ENCODE measurements at places on chromosomes 12 and 14.

DNA sequence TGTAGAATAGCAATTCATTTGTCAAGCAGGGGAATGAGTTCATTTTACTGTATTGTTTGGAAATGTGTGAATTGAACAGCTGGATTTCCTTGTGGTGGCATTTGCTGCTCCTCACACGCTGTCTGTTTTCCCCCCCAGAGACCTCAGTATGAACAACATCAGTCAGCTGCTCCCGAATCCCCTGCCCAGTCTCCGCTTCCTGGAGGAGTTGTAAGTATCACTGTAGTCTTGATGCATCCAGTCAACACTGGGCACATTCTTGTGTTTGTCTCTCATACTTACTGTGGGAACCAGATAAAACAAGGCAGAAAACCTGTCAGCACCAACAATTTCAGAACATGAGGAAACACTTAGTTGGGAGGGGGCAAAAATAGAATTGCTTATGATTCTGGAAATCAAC is 64.9 kb downstream of the LGR5 start:
- DNase-seq = no peak

DNA sequence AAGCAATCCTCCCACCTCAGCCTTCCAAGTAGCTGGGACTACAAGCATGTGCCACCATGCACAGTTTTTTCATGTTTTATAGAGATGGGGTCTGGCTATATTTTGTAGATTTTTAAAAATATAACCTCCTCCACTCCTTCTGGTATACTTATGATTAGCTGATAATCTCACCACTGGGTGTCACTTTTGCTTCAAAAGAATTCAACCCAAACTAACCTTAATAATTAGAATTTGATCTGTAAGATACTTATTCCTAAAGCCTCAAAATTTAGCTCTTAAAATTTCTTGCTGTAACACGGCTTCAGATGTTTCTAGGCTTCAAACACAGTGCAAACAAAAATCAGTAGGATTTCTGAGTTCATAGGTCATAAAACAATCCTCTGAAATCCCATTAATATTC is 130.3 kb downstream of the CEP83 start:
- no peak for DNase-seq

- DNase-seq = no peak
Measured at GRCh38 chr14:89540830-89541470, 123.9 kb upstream of the FOXN3 start.

DNA sequence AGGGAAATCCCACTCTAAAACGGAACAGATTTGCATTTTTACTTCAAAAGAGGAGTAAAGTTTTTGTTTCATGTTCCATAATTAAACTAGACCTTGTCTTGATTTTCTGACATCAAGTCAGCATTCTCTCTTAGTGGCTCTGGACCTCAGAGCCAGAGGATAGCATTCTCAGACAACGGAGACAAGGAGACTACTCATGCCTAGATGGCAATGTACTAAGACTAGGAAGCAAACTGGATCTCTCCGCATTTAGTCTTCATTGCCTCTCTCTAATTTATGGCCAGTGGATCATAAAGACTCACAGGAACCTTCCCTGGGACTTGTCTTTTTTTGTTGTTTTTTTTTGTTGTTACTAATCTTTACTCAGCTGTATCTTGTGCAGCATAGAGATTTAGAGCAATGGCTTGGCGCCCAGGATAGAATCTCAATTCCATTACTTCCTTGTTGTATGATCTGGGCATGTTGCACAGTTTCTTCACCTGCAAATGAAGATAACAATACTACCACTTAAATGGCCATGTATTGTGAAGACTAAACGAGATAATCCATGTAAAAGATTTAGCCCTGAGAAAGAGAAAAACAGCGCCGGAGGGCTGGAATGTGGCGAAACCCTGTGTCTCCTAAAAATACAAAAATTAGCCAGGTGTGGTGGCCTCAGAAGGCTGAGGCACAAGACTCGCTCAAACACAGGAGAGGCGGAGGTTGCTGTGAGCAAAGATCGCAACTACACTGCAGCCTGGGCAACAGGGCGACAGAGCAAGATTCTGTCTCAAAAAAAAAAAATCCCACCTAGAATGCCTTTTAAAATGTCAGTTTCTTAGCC is 4.0 kb upstream of the GEMIN2 start:
- no peak for DNase-seq

GRCh38 chr14:54435500-54435981 is 5.6 kb downstream of the CNIH1 start:
- DNase-seq = no peak

DNA sequence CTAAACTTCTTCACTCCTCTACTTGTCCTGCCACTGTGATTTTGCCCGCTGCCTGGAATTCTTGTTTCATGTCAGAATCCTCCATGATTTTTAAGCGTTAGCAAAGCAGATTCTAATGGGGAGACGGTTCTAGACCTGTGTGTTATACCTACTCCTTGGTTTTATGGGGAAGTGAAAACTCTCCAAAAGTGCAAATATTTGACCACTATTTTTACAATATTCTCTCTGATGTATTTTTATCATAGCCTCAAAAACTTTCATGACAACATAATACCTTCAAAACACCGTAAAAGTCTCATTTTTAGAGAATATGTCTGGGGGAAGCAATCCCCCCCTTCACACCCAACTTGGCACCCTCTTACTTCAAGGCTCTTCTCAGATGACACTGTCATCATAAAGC is 12.9 kb upstream of the KRAS start:
- DNase-seq = no peak

DNA sequence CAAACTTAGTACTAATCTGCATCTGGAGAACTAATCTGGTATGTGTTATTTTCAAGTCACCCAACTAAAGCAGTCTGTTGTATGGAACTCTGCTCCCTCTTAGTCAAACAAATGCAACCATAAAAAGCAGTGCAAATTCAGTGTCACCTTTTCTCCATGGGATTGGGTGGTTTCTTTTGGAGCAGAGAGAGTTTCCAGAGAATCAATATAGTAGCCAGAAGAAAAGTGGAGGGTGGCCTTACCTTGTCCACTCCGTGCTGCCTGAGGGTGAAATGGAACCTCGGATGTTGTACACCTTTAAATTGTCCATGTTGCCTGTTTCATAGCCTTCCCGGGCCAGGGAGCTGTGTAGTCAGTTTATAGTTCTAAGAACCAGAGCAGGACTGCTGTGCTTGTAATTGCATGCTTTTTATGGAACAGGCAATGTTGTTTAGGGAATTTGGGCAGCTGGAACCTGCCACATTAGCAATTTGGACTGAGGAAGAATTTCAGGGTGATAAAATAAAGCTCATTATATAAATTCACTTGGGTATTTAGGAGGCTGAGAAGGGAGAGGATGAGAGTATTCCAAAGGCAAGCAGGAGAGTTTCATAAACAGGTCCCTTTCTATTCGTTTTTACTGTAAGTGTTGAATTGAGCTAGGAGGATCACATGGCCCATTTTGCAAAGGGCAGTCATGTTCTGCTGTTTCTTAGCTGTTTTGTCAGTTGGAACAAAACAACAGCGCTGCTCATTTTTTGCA is 60.5 kb downstream of the CRADD start:
- no peak for DNase-seq

DNA sequence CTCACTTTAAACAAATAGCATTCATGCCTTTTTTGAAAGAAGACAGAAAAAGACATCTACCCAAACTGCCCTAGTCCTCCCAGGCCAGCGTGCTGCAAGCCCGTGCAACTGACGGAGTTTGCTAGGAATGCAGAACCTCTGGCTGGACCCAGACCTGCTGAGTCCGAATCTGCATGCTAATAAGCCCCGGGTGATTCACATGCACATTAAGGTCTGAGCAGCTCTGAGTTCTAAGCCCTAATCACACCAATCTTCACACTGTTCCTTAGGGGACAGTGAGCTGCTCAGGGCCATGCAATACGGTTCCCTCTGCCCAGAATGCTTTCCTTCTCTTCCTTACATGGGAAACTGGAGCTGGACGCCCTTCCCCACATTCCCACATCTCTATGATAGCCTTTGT is 25.2 kb downstream of the HAL start:
- no peak for DNase-seq

GRCh38 chr12:85191-85666 is 18.7 kb downstream of the IQSEC3 start:
- no peak for DNase-seq

GRCh38 chr12:48779869-48780268 is 9.0 kb downstream of the ADCY6 start:
- DNase-seq = no peak

DNA sequence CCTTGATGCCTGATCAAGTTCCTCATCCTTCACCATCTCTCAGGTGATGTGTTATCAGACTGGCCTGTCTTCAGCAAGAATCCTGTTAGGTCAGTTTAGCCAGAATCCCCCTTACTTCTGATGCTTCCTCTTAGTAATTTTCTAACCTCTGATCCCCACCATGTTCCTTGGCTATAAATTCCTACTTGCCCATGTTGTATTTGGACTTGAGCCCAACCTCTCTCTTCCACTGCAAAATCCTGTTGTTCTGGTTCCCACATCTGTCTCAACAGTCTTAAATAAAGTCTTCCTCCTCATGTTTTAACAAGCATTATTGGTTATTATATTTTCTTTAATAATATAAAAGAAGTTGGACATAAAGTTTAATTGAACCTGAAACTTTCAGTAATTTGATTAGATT is 987.8 kb upstream of the USP15 start:
- no peak for DNase-seq

- no peak for DNase-seq
Measured at GRCh38 chr12:94100211-94100627, 48.2 kb upstream of the PLXNC1 start.

- DNase-seq = no peak
Measured at GRCh38 chr12:21710958-21711775, 53.5 kb upstream of the LDHB start.

DNA sequence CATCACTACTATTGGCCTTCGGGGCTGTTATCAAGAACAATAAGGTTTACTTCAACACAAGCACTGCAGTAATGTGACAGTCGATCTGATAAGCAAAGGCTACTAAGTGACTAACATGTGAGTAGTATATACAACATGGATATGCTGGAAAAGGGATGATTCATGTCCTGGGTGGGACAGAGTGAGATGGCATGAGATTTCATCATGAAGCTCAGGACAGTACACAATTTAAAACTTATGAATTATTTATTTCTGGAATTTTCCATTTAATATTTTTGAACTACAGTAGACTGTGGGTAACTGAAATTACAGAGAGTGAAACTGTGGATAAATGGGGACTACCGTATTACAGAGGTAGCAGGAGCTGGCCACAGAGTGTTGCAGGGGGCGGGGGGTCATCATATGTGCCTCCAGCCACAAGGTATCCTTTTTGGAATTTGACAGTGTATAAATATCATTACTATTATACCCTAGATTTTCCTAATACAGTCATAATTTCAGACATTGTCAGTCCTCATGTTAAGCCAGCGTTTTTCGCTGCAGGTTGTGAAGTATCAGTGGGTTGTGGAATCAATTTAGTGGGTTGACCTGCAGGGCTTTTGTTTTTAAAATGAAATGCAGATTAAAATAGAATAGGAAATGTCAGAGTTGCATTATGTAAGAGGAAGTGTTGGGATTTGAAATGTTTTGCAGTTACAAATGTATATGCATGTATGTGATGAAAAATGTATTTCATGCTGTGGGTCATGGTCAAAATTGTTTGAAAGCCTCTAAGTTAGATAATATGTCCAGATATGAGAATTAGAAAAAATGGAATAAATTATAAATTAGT is 148.0 kb upstream of the NUDT4 start:
- DNase-seq = no peak

GRCh38 chr14:101328412-101329028 is 232.8 kb upstream of the DIO3 start:
- DNase-seq = no peak

GRCh38 chr12:115895247-115895646 is 382.2 kb downstream of the MED13L start:
- DNase-seq = no peak

DNA sequence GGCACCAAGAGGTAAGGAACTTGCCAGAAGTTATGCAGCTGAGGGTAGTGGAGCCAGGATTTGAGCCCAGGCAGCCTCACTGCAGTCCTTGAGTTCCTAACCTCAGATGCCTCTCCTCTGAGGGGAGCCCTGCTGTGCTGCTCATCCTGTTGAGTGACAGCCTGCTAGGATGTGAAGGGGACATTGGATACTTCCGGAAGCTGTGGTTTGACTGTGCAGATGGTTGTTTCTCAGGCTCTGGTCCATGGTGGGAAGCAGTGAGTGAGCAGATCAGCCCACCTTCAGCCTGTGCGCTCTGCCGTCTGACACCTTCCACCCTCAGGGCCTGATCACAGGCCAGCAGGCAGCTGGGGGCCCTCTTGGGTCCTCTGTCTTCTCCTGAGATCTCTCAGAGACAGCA is 253.2 kb downstream of the CACNA1C start:
- no peak for DNase-seq

- DNase-seq = no peak
Measured at GRCh38 chr12:13002301-13003097, 2.4 kb upstream of the HEBP1 start.

DNA sequence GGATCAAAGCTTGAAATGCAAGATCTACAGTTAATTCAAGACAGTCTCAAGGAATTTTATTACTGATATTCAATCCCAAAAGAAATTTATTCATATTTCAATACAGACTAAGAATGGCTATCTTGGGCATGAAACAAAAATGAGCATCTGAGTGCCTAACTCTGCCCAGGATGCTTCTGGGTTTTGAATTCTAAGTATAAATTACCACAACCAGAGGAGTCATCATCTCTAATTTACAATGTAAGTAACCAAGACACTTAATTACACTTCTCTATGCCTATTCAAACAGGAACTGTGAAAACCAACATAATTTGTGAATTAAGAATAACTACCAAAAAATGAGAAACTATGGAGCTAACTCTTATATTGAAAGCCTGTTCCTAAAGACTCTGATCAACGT is 14.1 kb downstream of the OSBPL8 start:
- DNase-seq = no peak

DNA sequence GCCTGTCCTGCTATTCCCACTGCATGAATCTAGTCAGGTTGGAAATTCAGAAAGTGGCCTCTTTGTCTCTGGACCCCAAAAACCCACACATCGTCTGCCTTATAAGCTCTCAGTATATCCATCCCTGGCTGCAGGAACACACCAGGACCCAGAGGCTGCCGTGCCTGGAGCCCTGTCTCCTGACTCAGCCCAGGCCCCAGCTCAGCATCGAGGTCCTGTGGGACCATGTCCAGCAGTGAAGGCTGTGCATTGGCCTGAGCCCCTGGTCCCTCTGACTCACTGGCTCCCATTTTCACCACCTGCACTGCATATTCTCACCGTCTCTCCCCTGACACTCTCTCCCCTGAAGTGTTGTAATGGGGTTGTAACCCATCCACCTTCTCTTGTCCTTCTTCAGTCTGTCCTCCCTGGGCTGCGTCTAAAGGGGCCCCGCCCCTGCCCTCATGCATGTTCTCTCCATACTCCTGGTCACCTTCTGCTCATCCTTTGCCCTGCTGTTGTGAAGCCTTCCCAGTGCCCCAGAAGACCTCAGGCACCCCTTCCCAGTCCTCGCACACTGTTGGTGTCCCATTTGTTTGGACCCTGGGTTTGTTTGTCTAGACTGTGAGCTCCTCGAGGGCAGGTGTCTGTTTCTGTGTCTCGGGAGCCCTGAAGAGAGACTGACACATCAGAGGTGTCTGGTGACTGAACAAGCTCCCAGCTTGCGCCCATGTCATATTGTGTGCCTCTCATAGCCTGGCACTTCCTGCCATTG is 43.8 kb downstream of the EVL start:
- no peak for DNase-seq

GRCh38 chr12:121483949-121484348 is 84.0 kb downstream of the RNF34 start:
- DNase-seq = no peak

Measured in stimulated activated CD4-positive, alpha-beta T cell treated with anti-CD3 and anti-CD28 coated beads, Interleukin-4, amount 100 ng/mL, for 4 hours (primary cell).